ENCODE measurements at places on chromosomes 5 and 9.
A peak's percentile ranks its signal among the peaks of the same experiment; 100 is the strongest.

GRCh38 chr5:61423487-61424145 lies 91.6 kb downstream of the ZSWIM6 start:
- no peak for DNase-seq

DNA sequence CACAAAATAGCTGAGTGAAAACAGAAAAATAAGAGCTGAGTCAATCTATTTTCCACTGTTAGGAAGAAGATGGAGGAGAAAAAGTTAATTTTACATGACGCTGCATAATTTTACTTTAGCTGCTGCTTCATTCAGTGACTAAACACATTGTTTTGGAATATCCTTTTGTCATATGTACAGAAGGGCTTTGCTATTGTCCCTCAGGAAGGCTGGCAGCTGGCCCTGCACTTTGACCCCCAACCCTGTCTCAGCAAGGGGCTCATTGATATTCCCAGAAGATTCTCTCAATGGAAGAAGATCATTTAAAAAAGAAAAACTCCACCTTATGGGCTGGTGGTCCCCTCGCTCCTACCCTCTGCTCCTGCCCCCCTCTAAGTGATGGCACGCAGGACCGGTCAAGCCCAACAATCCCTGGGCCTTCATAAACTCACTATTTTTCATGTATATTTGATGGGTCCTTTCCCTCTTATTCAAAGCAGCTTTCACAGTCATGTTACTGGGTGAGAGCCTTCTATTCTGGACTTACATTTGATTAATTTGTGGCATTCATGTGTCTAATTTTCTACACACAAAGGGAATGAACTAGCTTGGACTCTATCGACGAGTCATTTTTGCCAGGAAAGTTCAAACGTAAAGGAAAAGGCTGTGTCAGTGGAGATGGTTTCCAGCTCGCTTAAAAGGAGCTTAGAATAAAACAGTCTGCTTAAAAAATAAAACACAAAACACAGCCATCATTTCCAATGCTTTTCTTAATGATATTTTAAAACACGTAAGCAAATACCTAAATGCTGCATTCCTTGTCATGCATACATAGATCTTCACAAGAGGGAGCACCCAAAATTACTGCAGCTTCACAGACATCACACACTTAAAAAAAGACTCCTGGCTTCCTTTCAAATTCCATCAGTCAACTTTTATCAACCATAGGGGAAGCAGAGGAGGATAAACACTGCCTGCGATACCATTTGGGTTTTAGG lies 104.7 kb downstream of the EFNA5 start:
- DNase-seq, result no peak

- no peak for DNase-seq
These were observed 2.9 kb upstream of the CCDC192 start for GRCh38 chr5:127700237-127700766.

GRCh38 chr9:20270161-20270560 lies 352.1 kb downstream of the MLLT3 start:
- DNase-seq, result no peak

DNA sequence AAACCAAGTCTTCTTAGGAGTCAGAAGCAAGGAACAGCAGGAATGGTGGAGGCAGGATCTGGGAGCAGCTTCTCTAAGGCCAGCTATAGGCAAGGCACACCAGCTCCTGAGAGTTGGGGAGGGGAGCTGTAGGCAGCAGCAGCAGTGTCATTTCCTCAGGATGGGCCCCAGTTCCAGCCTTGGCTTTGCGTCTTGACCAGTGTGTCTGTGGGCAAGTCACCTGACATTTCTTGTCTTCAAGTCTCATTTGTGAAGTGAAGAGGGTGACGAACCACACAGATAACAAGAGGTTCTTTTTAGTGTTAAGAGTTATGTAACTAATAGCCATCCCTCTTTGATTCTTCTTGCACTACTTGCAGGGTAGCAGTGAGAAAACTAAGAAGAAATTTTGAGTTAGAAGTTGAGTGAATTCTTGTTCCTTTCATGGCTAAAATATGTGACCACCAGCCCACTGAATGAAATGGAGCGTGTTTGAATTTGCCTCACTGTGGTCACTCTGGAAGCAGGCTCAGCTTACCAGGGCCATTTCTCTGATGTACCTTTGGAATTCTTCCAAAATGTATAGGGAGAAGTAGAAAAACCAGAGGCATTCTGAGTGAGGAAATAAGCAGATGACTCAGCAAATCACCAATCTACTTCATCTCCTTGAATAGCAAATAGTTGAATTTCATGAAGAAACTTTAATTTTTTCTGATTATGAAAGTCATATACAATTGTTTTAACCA lies 42.4 kb downstream of the RHOBTB3 start:
- DNase-seq, result no peak

DNA sequence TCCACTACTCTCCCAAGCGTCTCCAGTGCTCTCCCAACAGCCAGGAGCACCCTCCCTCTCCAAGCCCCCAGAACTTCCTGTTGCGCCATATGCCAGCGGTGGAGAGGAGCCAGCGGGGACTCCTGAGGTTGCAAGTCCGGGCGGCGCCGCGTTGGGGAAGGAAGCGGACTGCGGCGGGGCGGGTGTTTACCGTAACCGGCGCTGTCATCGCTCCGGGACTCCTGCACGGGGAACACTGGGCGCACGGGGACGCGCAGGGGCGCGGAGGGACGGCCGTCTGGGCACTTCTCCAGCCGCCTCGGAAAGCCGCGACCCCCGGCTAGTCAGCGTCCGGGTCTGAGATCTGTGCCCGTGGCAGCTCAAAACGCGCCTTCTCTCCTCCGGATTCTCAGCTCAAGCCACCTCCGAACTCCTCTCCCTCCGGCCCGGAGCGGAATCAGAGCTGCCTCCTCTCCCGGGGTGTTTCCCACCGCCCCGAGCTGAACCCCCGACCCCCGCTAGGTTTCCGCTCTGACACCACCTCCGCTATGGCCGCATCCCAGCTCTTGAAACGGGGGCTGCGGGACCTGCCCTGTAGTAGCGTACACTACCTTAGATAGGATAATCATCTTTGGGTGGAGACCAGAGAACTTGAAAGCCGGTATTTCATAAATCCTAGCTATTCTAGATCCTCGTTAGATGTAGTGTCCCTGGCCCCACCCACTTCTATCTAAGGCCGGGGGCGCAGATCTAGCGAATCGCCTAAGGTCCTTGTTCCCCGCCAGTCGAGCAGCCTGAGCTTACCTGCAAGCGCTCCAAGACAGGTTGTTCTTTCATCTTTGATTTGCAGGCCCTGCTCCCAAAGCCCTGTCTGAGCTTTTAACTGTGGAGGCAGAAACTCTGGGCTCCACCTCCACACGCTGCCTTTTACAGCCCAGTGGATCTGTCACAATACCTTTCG lies at the start of gene TRPM6:
TRPM6 (minus strand) TSS at position 881 of the 940 bp plus-strand sequence; CDS start at position 816, 65 bp downstream.
- no peak for DNase-seq

- DNase-seq, result no peak
These were observed 39.2 kb downstream of the USP20 start for GRCh38 chr9:129874261-129875101.

GRCh38 chr9:118263949-118264348 lies 559.7 kb downstream of the TLR4 start:
- no peak for DNase-seq

DNA sequence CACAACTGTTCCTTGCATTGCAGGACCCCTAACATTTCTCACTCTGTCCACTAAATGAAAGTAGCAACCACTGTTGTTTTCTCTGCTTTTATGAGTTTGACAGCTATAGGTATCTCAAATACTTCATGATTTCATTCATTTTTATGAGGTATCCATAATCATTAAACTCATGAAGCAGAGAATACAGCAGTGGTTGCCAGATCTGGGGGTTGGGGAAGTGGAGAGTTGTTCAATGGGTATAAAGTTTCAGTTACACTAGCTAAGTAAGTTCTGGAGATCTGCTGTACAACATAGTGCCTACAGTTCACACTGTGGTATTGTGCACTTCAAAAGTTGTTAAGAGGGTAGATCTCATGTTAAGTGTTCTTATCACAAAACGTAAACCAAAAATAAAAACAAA lies 23.4 kb upstream of the CAMK4 start:
- DNase-seq, result no peak

- no peak for DNase-seq
These were observed 40.4 kb downstream of the ABLIM3 start for GRCh38 chr5:149181732-149182131.

DNA sequence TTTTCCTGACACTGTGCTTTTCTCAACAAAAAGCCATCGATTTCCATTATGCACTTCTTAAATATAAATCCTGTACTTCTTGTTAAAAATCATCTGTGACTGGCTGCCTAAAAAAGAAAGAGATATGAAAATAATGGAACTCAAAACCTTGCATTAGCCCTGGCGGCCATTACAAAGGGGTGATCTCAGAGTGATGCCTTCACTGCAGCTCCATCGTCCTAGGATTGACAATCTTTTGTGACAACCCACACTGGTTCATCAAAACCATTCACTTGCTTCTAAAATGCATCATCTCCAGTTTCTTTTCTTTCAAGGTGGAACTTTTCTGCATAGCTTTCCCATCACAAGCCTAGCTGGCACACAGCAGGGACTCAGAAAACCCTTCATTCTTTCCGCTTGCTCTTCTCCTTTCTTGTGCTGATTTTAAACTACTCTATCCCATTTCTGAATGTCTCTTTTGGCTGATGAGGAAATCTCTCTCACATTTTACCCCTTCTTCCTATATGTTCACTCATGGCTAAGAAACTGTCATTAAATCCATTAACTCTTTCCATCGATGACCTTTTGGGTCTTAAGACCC lies 351.9 kb downstream of the GLIS3 start:
- no peak for DNase-seq

DNA sequence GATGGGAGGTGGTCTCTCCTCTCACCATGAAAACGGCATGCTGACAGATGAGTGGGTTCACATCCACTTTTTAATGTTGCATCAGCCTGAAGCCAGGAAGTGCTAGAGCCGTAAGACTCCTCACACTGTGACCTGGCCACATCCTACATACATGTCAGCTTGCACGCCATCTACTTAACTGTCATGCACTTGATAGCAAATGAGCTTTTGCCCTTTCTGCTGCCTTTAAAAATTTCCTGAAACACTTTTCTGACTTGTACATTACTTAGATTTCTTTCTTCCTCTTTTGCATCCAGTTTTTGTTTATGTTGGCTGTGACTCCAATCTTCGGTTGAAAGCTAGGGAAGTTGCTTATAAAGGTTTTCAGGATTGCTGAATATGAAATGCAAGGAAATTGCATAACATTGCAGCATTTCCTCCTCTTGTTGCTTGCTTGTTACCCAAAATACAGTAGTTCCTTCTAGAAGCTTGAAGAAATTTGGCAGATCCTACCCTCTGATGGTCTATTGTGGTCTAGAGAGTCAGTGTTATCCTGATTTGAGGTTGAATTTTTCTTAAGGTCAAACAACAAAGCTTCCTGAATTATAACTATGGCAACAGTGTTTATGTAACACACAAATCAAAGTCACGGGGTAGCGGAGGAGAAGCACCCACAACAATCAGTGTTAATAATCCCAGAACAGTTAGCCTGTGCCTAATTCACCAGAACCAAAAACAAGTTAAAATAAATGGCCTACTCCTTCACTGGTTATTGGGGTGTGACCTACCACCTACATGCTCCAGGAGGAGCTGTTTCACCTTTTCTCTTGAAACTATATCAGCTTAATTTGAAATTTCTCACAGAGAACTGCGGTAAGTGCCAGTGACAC lies 232.5 kb downstream of the ARHGAP26 start:
- peak; percentile 28 for DNase-seq

- DNase-seq, result no peak
These were observed 28.2 kb downstream of the TPPP start for GRCh38 chr5:664994-665360.

DNA sequence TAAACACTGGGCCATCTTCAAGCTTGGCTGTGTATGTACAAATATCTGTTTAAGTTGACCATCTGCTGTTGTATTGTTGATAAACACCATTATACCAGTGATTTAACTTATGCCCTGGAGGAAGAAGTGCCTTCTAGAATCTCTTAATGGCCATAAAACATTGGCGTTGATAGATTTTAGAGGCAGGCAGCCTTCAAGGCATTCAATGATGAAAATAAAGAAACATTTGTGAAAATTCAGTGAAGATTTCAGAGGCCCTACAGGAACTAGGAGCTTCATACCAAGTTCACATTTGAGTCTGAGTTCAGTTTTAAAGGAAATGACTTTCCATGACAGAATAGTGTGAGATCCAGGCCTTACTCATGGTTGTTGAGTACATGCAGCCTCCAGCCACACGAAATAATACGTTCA lies 52.2 kb downstream of the MAP1B start:
- no peak for DNase-seq

GRCh38 chr9:89284076-89284475 lies 26.9 kb upstream of the CKS2 start:
- DNase-seq, result no peak

DNA sequence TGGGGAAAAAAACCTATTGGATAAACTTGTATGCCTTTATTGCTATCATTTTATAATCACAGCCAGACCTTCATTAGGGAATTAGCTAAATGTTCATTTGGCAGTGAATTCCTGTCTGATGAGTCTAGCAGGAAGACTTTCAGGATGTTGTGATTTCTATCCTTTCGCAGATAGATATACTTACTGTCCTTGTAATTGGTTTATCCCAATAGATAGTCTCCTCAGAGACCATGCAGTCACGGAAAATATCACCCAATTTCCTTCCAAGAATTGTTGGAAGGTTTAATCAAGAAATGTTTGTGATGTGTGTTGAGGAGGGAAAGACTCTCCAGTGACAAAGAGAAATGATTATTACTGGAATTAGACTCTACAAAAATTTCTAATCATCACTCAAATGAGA lies 1937.9 kb upstream of the WWC1 start:
- no peak for DNase-seq

DNA sequence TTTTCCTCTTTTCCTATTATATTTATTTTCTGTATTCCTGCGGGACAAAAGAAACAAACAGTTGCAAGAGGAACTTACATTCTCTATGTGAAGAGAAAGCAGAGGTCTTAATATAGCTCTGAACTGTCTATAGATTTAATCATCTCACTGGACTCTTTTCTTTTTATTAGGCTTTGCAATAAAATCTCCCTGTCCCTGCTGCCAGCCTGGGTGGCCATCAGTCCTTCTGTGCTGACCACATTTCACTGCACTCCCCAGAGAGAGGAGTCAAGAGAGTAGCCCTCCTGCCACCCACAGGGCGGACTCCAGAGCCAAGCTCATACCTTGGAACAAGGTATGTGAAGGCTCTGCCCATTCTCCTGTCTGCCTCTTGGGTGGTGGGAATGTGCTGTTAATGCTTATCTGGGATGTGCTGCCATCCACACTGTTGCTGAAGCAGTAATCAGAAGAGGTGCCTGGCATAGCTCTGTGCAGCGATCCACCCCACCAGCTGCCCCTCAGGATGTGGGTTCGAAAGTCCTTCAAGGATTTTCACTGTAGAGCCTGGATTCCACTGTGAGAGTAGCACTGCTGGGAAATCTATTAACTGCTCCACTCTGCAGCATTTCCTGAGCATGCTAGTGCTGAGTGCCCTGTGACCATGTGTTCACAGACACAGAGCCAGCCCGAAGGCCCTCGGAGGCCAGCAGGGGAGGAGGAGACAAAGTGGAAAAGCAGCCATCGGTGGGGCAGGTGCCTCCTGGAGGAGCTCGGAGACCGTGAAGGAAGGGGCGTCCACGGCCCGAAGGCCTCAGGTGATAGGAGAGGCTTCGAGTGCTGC lies 334.6 kb downstream of the MED10 start:
- no peak for DNase-seq

- DNase-seq, result no peak
These were observed 269.8 kb upstream of the DMRT1 start for GRCh38 chr9:571741-572140.
